ENCODE measurements at places on chromosomes 3 and 15.

DNA sequence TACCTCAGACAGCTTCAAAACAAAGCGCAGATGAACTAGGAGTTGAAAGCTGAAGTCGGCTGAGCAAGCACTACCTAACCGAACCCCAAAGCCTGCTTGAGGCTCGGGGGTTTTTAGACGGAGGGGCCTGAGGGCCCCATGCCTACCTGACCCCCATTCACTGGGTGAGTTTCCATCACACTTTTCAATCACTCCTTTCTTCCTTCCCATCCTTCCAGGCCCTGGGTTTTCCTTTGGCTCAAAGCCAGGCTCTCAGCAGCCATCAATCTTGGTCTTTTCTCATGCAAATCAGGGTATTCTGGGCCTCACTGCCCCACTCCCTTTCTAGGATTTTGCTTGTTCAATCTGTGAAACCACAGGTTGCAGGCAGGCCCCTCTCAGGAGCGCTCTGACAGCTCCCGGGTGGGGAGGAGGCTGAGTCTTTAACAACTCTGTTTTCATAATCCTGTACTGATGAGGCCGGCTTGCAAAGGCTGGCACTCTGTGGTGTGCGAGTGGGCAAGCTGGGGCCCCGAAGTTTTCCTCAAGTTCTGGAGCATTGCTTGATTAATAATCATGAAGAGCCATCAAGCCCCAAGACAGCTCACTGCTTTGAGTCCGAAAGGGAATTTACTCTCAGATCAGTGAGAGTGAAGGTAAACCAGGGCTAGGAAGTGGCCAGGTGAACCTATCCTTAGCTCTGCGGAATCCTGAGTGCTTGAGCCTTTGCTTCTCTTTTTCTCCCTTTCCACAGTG, 97.6 kb downstream of the FRMD4B start:
- H3K4me1 ChIP-seq = peaks cover 29% of the 10 kb centered on the region
- no peaks in the 10 kb centered on the region for H3K27me3 ChIP-seq
- peak overlapping the region; percentile 1 for H3K4me3 ChIP-seq
- peak overlapping the region; percentile 81 for H3K27ac ChIP-seq
- peaks cover 9% of the 10 kb centered on the region for H3K36me3 ChIP-seq

GRCh38 chr3:12719984-12720898, 38.8 kb downstream of the TMEM40 start:
- H3K27me3 ChIP-seq = no peaks in the 10 kb centered on the region
- H3K4me3 ChIP-seq = peak overlapping the region; percentile 48
- peaks cover 11% of the 10 kb centered on the region for H3K4me1 ChIP-seq

DNA sequence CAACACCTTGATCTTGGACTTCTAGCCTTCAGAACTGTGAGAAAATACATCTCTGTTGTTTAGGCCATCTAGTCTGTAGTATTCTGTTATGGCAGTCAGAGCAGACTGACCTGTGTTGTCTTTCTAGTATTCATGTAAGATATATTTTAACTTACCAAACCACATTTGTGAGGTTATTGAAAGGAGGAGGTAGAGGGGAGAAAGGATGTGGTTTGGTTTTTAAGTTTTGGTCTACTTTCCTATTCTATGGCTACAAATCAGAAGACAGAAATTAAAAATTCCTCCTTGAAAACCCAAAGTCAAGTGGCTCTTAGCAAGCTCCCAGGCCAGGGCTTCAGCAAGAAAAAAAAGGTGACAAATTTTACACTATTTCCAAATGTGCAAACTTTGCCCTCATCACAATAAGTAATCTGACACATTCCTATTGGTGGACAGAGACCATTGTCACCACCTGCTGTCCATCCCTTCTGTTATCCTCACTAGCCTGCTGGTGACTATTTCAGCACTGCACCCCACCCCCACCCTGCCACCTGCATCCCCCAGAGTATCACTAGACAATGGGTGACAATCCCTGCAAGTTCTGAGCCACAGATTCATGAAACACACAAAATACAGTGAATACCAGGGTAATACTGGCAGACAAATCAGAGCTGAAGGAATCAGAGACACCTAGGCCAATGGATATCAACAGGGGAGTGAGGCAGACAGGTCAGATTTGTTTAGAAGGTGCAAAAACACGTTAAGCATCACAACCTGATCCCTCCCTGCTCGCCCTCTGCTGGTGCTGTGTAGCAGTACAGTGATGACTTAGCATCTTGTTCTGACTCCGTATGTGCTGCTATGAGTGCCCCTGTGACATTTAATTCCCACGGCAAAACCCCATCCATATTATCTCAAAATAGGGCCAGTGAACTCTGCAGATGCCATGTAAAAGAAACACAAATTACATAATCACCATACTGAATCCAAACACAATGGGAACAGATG, 79.0 kb upstream of the DCLK3 start:
- DNase-seq = peak; percentile 21
- H3K4me1 ChIP-seq = no peaks in the 10 kb centered on the region
- no peak overlapping the region for H3K4me3 ChIP-seq
- H3K27me3 ChIP-seq = no peaks in the 10 kb centered on the region

- peaks cover 42% of the 10 kb centered on the region for H3K4me1 ChIP-seq
- no peak overlapping the region for H3K4me3 ChIP-seq
- no peak overlapping the region for H3K27ac ChIP-seq
- no peaks in the 10 kb centered on the region for H3K36me3 ChIP-seq
These were observed 871.8 kb upstream of the NR2F2 start for GRCh38 chr15:95458721-95459120.

DNA sequence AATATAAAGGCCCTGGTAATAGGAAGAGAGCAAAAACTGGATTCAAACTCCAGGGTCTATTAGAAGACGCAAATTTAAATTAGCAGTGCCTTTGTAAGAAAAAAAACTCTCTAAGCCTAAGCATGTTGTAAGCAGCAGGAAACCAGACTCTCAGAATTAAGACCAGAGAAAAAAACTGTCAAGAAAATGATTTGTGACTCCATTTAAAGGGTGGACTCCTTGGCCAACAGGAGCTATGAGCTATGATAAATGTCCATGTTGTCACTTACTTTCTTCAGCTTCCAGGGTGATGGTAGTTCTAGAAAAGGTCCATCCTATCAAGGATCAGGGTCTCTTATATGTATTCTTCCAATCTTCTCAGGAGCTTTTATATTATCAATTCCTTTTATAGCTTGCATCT, 34.9 kb upstream of the CCDC50 start:
- no peaks in the 10 kb centered on the region for H3K27me3 ChIP-seq
- H3K4me3 ChIP-seq = no peak overlapping the region
- H3K27ac ChIP-seq = no peak overlapping the region
- no peaks in the 10 kb centered on the region for H3K36me3 ChIP-seq
